NCI-H1417 (cell line): ENCODE measurements at places on chromosomes 6 and 20.
A peak's percentile ranks its signal among the peaks of the same experiment; 100 is the strongest.

GRCh38 chr6:156464100-156464878, 312.9 kb upstream of the ARID1B start:
- no peak for DNase-seq

DNA sequence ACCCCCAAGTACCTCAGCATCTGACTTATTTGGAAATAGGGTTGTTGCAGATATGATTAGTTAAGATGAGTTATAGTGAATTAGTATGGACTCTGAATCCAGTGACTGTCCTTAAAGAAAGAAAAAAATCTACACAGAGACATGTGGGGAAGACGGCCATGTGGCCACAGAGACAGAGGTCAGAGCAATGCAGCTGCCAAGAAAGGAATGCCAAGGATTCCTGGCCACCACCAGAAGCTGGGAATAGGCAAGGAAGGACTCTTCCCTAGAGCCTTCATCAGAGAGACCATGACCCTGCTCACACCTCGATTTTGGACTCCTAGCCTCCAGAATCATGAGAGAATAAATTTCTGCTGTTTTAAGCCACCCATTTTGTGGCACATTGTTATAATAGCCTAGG, 81.8 kb downstream of the FYN start:
- no peak for DNase-seq

- DNase-seq, result no peak
Observed at GRCh38 chr6:42846505-42846904, 32.9 kb upstream of the RPL7L1 start.

DNA sequence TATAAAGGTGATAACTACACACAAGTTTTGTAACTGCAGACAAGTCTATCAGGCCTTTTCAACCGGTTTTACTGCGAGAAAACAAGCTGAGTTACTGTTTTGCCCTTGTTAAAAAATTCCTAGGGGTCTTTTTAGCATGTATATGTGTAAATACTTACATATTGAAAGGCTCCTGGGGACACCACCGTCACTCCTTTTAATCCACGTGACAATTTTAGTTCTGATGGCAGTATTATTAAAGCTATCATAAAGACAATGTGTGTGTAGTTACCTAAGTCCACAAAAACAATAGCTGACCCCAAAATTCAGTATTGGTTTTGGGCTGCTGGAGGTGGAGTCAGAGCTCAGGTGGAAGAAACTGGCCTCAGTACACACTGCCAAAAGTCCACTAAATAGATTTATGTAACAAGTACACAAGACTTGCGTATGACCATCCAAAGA, 41.3 kb upstream of the HFE start:
- DNase-seq, result peak; percentile 38

DNA sequence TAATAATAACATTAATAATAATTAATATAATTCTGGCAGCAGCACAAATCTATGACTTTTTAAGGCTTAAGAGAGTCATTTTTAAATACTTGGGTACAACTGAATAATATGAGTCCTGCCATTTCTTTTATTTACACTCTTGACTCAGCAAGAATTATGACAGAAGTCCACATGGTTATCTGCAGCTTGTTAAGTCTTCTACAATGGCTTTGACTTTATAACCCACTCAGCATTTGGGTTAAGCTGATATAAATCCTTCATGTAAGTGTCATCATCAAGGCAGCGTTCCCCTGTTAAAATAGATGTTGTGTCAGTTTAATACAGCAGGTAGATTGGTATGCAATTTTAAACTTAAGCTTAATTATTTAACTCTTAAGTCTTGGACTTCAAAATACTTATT, 131.7 kb downstream of the ARHGAP18 start:
- DNase-seq, result no peak
